ENCODE measurements at places on chromosomes 12 and 14.
A peak's percentile ranks its signal among the peaks of the same experiment; 100 is the strongest.

DNA sequence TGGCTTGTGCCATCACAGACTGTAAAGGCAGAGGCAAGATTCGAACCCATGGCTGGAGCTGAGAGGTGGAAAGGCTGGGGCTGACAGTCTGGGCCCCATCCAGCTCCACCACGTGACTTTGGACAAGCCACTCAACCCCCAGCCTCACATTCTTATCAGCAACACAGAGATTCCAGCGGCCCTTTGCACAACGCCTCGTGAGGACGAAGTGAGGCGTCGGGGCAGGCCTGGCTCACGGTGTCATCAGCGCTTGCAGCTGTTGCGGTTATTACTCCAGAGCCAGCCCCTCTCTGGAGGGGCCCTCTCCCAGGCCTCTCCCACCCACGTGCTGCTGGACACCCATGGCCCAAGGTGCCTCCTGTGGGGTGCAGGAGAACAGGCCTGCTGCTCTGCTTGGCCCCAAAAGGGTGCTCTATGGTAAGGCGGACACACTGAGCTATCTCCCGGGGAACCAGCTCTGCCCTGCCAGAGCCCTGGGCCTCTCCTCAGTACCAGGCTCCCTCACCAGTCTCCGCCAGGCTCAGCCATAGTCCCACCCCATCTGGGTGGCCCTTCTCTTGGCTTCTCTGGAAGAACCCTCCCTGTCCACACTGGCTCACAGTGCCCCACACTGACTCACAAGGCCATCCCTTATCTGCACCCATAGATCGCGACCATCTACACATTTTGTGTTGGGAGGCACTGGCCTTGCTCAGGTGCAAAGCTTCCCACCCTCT is 21.1 kb downstream of the CHGA start:
- no peak for ATAC-seq

- ATAC-seq, result no peak
These were observed 67.2 kb downstream of the FERMT2 start for GRCh38 chr14:52883658-52884057.

- peak; percentile 18 for ATAC-seq
These were observed 956 bp upstream of the PTHLH start for GRCh38 chr12:27973487-27973890.

DNA sequence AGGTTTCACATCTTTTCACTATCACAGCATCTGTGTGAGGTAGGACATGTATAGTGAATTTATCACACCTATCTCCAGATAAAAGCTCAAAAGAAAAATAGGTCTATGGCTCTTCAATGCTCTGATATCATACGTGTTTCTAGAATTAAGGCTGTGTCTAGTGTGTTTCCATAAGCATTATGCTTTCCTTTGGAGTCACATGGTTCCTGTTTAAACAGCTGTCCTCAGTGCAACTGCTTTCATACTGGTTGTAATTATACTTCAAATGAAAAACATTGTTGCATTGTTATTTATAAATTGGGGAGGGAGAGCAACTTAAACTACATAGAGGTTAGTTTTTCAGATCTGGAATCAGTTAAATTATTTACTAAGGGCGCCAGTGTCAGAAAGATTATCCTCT is 151.6 kb downstream of the SYT1 start:
- ATAC-seq, result no peak

DNA sequence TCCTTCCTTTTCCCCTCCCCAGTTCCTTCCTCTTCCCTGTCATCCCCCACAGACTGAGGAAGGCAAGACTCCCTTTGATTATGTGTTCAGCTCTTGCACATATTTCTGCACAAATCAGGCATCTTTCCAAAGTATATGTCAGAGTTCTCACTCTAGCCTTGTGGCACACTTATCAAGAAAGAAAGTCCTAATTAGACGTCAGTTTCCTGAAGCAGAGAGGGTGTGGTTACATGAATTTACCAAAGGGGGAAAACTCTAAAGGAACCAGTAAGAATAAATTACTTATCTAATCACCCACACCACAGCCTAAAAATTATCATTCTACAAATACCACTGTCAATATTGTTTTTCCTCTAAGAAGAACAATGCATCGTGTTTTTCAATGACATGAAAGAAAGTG is 120.7 kb upstream of the GRIP1 start:
- ATAC-seq, result no peak

DNA sequence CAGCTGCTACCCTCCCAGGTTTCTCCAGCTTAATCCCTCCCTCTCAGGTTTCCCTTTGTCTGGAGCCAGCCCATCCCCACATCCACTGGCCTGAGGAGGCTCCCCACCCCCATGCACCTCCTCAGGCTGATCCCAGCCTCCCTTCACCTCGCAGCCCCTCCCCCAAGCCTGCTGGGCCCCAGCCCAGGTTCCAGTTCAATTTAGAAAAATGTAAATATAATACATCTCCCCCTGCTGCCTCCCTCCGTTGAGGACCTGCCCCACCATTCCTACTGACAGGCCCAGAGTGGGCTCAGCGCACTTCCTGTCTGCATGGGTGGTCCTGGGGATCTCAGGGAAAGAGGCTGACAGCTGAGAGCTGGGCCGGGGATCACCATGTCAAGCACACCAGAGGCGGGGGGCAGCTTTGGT is 155.8 kb downstream of the NTF3 start:
- ATAC-seq, result no peak

GRCh38 chr12:24553259-24553658 is 395.6 kb downstream of the BCAT1 start:
- no peak for ATAC-seq

GRCh38 chr12:104486943-104487819 is 30.4 kb downstream of the CHST11 start:
- no peak for ATAC-seq

DNA sequence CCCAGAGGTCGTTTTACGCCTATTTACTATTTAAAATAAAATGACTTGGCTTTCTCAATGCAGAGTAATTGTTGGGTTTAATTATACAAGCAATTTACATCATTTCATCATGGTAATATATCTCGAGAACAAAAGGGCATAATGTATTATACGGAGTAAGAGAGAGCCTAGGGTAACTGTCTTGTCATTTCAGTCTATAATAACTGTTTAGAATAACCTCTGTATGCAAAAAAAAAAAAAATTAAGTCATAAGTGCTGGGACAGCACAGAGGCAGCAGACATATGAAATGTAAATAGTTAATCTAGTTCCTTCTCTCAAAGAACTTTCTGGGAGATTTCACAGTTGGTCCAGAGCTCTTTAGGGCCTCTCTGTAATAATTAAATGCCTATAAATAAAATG is 284.9 kb downstream of the TMTC2 start:
- ATAC-seq, result no peak

- ATAC-seq, result peak; percentile 76
These were observed at the start of gene STON2 for GRCh38 chr14:81400202-81400678. Gene STON2, minus strand, starts transcription at chr14:81400324. Its CDS starts 1,942 bp downstream, at chr14:81398382.

- peak; percentile 88 for ATAC-seq
These were observed 22.0 kb downstream of the RPS6KA5 start for GRCh38 chr14:91038439-91038838.

DNA sequence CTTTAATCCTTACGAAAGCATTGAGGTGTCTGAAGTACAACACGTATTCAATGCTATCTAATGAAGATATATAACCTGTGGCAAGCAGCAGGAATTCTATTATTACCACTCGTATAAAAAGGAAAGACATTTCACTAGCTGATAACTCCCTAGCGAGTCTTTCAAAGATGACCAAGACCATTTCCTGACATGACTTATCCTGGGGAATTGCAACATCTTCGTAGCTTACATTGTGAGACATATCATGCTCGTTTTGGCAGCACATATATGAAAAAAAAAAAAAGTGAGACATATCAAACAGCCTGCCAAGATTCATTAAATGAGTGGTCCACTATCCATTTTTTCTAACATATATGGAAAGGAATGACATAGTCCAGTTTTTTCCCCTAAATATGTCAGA is 337.0 kb downstream of the FSCB start:
- no peak for ATAC-seq

DNA sequence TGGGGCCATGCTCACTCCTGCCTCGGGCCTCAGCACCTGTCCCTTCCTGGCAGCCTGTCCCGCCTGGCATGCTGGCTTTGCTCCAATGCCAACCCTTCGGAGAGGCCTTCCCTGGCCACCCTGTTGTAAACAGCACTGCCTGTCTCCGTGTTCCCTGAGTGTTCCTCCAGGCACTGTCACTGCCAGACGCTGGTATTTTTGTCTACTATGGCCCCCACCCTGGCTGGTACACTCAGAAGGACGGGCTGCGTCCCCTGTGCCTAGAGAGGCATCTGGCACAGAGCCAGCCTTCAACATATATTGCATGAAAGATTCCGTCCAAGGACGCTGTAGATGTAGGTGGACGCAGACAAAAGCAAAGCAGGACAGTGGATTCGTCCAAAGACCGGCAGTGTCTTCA is 2.7 kb upstream of the ASPG start:
- ATAC-seq, result no peak

DNA sequence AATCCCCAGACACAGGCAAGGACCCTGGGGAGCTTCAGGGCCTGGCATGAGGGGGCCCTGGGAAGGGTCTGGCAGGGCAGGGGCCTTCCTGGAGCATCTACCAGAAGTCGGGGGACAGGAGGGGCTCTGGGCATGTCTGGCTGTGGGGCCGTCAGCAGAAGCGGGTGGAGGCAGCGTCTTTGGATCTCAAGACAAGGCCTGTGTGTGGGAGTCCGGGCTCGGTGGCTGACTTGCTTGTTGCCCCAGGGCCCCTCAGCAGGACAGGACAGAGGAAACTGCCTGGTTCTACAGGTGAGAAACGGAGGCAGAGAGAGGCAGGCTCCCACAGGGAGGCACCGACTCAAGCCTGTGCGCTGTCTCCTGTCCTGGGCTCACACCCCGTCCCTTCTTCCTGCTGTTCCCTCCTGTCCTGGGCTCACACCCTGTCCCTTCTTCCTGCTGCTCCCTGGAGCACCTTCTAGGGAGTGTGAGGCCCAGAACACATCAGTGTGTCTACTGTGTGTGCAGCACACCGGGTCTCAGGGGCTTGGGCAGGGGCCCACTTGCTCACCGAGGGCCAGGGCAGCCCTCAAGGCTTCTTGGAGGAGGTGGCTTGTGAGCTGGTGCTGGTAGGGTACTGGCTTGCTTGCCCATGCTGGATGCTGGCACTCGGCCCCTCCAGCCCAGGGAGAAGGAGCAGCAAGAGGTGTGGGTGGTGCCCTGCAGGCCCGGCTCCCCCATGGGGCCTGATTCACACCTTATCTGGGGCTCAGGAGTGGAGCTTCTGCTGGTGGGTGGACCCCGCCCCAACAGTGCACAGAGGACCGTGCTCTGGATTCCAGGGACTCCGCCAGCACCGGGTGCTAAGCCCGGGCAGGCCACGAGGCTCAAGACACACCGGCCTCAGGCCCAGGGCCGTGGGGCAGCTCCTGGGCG is 14.9 kb downstream of the ASPG start:
- ATAC-seq, result peak; percentile 62

- no peak for ATAC-seq
These were observed 181.6 kb downstream of the CALM1 start for GRCh38 chr14:90578283-90578985.

DNA sequence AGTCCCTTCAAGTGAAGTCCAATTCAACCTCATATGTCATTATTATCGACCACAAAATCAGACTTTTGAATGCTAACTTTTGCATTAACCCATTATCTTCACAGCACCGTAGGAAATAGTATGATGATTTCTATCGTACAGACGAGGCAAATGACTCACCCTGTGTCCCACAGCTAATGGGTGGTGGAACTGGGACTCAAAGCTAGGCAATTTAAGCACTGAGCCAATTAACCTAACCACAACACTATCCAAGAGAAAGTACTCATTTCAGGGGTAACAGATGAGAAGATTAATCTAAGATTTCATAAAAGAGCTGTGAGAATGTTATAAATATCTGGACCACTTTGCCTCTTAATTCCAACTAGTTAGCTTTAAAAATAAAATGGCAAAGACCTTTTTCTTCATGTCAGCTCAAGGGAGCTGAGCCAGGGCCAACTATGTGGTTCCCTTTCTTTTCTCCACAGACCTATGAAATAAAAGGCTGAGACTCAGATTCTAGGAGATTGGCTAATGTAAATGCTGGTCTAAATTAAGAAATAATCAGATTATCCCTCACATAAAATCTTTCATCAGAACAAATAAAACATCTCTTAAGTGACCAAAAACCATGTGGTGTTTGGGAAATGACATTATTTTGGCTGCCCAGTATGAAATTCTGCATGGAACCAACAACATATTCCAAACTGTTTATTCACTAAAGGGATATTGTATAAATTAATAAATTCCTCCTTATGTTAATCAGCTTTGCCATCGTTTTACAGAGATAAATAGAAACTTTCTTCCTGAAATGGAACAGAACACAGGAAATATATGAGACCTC is 4.9 kb downstream of the PTGER2 start:
- no peak for ATAC-seq

- ATAC-seq, result peak; percentile 30
These were observed 740 bp upstream of the PRPF40B start for GRCh38 chr12:49622501-49623141.

GRCh38 chr12:107519906-107520859 is 165.4 kb upstream of the PWP1 start:
- no peak for ATAC-seq

- no peak for ATAC-seq
These were observed 49.9 kb downstream of the CATSPERB start for GRCh38 chr14:91681893-91682563.

DNA sequence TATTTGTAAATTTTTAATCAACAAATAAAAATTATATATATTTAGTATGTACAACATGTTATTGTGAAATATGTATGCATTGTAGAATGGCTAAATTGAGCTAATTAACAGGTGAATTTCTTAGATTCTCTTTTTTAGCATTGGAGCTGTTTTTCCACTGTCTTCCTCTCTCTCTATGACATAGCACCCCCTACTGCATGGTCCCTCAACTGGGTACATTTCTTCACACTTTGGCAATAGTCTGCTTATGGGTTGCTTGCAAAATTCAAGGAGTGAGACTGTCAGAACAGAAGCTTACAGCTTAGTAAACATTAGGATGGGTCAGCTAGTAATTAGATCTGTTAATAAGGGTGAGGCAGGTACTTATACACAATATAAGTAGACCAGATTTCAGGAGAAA is 658.5 kb upstream of the MGAT4C start:
- peak; percentile 47 for ATAC-seq

- no peak for ATAC-seq
These were observed 1.5 kb upstream of the CLEC12A start for GRCh38 chr12:9969673-9970072.

DNA sequence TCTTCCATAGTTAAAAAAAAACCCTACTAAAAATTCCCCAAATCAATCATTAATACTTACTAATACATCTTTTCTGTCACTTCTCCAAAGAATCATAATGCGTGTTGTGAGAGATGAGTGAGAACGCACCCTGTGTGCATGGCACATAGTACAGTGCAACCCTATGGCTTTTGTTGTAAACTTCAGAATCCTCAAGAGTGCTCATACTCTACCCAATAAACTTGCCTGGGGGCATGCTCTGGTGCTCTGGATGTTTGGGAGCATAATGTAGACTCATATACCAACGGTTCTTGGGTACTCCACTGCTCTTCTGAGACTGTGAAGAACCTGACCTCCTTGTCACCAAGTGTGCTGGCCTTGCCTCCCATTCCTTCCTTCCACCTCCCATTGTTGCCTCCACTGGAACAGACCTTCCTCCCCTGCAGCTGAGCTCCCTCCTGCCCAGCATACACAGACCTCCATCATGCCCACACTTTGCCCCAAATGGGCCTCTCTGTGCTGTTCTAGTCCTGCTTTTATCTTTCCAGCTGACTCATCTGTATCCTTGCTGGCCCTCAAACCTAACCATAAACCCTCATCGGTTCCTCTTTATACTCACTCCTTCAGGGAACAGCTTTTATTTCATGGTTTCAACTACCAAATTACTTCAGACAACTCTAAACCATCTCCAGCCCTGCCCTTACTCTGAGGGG is 8.9 kb downstream of the DCP1B start:
- peak; percentile 12 for ATAC-seq

Measured in esophagus mucosa (tissue), 1 donor.